ENCODE measurements at places on chromosomes 6 and 20.

DNA sequence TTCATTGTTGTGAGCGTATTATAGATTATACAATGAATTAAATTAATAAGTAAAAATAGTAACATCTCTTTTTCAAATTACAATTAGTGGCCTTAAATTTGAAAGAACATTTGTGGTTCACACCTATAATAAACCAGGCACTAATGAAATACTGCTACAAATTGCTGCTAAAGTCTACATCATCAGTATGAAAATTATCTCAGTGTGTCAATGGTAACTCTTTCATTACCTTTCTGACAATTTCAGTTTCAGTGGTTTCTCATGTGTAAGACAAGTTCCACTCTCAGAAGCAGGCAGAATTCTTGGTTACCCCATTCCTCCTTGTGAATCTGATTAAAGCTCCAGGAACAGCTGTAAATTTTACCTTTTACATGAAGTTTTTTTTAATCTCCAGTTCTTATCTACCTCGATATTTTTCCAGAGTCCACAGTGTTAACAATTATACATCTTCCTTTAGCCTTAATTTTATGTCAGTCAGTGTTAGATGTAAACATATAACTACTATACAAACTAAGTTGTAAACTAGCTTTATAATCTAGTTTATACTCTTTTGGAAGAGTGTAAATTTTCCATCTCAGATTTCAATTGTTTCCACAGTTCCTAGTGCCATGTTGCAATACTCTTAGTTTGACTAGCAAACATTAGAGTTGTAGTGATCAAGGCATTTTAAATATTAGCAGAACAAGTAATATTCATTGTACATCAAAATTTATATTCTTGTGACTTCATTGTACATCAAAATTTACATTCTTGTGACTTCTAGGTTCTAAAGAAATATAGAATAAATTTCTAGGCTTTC, 1038.4 kb downstream of the EPHA7 start:
- DNase-seq, result no peak

DNA sequence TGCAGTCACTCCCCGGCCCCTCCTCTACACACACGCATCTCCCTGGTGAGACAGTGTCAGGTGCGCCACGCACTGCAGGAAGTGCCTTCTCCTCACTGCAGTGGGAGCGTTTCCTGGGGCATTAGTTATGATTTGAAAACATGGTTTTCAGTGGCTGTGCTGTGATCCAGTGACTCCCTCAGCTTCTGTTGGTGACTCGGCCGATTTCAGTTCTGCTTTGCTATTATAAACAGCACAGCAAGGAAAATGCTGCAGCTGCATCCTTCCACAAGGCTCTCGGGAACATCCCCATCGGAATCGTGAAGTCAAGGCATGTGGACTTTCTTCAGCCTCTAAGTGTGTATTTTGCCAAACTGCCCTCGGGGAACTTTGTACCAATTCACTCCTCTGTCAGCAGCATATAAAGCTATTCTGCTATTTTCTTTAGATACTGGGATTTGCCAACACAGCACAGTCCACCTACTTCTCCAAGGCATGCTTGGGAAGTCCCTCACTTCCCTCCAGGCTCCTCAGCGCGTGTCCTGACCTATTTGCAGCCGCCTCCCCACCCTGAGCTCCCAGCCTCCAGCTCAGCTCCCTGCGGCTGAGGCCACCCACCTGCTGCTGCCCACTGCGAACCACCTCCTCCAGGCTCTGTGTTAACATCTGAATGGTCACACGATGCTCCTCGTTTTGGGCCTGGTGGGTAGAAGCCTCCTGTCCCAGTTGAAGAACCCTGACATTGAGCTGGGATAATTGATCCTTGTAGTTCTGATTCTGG, 54.5 kb downstream of the GINS1 start:
- no peak for DNase-seq

DNA sequence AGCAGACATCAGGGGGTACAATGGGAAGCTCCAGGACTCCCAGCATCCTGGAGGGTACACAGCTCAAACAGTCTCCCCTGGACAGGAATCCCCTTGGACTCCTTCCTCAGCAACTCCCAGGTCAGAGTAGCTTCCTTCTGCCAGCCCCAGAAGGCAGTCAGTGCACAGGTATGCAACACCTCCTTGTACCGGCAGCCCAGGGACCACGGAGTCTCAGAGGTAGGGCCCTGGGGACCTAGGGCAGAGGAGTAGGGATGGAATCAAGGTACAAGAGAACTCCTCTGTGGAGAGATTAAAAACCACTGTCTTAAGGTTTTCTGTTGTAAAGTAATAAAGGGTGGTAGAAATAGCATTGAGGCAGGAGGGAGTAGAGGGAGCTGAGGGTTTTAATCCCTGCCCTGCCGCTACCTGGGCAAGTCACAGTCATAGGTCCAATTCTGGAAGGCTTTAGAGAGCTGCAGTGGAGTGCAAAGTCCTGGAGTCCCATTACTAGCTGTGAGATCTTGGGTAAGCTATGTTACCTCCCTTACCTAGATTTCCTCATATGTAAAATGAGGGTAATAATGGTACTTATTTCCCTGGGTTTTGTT, 7.5 kb downstream of the TP53TG5 start:
- no peak for DNase-seq

DNA sequence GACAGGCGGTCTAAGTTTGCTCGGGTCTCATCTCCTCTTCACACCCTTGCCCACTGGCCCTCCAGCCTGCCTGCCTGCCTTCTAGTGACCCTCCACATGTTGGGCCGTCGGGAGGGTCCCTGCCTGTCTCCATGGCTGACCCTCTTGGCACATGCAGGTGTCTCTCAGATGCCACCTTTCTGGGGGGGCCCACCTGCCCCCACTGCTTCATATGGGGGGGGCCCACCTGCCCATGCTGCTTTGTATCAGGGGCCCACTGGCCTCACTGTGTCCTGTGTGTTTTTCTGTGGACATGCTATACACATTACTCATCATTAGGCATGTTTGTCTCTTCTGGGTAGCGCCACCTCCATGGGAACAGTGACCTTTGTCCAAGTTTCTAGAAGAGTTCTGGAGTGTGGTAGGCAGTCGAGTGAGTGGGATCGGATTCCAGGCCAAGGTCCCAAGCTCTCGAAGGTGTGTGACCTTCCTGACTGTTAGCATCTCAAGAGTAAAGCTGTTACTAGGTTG, 40.4 kb upstream of the KIF25 start:
- no peak for DNase-seq

GRCh38 chr6:63149730-63150129, 61.5 kb upstream of the FKBP1C start:
- DNase-seq, result no peak

DNA sequence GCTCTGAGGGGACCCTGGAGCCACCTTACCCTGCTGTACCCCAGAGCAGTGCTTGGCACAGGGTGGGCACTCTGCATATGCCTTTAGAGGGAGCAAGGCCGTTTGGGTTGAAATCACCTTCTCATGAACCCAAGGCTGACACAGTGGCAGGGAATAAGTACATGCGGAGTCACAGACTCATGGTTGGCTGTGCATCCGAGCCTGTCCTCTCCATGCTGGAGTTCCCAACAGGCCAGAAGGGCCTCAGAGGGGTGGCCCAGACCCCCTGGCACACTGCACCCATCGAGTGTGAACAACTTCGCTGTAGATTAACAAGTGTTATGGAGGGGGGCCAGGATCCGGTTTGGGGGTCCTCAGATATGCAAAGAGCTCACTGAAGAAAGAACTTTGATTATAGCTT, 21.0 kb upstream of the IRF4 start:
- no peak for DNase-seq

- DNase-seq, result no peak
Measured at GRCh38 chr20:24134284-24134683, 145.7 kb upstream of the GGTLC1 start.

DNA sequence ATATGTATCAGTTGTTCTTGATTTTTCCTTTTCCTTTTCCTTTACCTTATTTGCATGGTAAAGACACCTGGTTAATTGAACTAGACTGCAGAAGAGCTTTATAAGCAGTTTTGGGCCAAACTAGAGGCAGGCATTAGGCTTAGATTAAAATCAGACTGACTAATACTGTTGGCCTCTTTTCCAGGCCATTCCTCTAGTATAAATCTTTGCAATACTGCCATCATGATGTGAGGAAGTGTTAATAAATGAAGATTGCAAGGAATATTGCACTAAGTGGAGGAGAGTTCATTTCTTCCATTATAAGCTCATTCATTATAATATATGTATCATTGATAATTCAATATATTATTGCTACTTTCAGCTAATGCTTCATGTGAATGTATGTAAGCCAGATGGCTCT, 163.8 kb downstream of the MMUT start:
- no peak for DNase-seq

- DNase-seq, result no peak
Measured at GRCh38 chr6:159169557-159170332, 545 bp downstream of the FNDC1 start.

DNA sequence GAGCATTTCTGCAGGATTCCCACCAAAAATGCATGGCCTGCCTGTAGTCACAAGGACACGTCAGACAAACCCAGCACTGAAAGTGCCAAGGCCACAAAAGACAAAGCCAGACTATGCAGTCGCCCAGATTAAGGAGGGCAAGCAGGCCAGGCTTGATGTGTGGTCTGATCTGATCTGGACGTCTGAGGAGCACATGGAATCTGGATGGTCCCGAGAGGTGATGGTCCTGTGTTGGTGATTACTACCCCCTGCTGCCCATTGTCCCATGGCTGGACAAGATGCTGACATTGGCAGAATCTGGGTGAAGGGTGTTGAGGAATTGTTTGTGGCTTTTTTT, 17.1 kb downstream of the NPEPL1 start:
- DNase-seq, result no peak

DNA sequence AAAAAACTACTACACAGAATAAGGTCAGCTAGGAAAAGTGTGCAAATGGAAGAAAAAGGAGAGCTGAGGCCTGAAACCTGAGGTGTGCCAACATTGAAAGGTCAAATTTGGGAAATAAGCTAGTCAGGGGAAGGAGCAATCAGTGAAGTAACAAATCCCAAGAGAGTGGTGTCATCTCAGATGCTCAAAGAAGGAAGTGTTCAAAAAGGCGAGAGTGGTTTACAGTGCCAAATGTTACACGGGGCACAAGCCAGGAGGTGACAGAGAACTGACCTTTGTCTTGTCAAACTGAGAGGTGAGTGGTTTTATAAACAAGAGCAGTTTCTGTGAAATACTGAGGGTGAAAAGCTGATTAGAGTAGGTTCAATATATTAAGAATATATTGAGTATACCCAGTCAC, 83.0 kb upstream of the TCF21 start:
- DNase-seq, result no peak

GRCh38 chr6:112717856-112718255, 370.7 kb downstream of the RFPL4B start:
- DNase-seq, result no peak

- no peak for DNase-seq
Measured at GRCh38 chr6:163325390-163325784, 89.1 kb upstream of the QKI start.

- no peak for DNase-seq
Measured at GRCh38 chr20:34708621-34709043, 4.5 kb downstream of the TP53INP2 start.

- no peak for DNase-seq
Measured at GRCh38 chr20:41225091-41225490, 87.7 kb downstream of the PLCG1 start.

DNA sequence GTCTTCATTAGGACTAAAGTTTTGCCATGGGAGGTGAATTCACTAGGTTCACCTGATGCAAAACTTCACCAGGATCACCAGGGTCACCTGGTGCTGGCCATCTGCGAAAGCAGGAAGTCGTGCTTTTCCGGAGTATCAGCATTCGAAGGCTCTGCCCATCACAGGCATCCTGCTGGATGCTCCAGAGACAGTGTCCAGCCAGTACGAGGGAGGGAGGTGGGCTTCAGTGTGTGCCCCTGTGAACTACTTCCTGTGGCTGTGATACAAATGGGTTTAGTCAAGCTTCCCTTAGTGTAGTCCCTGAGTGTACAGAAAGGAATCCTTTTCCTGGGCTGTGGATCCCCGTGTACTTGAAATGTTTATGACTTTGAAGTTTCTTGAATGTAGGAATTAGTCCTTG, 3.4 kb upstream of the RPS6KA2 start:
- DNase-seq, result no peak

- no peak for DNase-seq
Measured at GRCh38 chr6:4085332-4085700, 6.4 kb upstream of the FAM217A start.

GRCh38 chr6:16359563-16359962, 121.2 kb downstream of the GMPR start:
- DNase-seq, result no peak

GRCh38 chr6:39754514-39755115, 29.4 kb upstream of the KIF6 start:
- DNase-seq, result no peak

DNA sequence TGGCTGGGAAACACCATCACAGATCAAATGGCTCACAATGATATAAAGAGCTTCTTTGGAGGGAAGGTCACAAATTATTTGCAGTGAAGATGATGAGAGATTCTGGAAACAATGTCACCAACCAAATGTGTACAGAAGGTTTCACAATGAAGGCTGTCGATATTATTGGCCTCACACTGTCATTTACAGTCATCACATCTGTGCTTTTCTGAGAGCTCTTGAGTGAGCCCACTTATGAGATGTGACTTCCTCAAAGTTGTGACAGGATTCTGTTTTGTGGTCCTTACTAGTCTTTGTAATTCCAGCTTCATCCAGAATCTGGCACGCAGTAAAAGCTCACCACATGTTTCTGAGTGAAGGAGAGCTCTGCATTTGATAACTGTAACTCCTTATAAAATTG, 133.6 kb downstream of the LMBRD1 start:
- DNase-seq, result no peak

DNA sequence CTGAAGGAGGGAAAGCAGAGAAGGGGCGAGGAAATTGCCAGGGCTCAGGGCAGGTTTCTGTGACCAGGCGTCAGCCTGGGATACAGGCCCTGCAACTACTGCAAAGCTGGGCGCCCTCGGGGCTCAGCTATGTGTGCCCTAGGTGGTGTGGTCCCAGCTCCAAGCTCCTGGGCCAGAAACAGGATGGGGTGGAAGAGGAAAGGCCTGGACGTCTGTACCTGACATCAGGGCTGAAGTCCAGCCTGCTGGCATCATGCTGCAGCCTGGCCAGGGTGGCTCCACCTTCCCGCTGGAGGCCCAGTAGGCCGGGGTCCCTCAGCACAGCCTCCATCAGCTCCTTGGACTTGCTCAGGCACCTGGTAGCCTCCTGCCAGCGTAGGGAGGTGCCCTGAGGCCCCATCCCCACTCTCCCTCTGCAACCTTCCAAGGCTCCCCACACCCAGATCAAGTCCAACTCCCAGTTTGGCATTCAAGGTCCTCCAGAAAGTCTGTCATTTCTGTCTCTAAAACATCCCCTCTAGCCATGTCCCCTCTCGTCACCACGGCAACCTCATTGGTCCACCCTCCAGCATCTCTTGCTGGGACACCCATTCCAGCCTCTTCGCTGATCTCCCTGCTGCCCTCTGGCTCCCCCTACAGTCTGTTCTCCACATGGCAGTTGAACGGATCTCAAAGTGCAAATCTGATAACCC, 38.2 kb downstream of the KIAA1755 start:
- DNase-seq, result no peak
